ENCODE measurements at places on chromosomes 6 and 20. TPM values are rescaled to one million over a fixed set of nuclear protein-coding genes. Genes with fewer than 3 reads are reported as not detected.

The PNISR gene
- total RNA-seq = 27.9 TPM

The HLA-E gene
- total RNA-seq = 92.2 TPM

The AHI1 gene
- total RNA-seq = 10.8 TPM

The SLC22A3 gene
- total RNA-seq = not detected

The GGTLC1 gene
- total RNA-seq = not detected

The TRIM38 gene
- total RNA-seq = 4.0 TPM

The ELOVL2 gene
- total RNA-seq = under 0.01 TPM

The MUC21 gene
- not detected for total RNA-seq
